B cell (primary cell): ENCODE measurements at places on chromosomes 5 and 9. TPM values are rescaled to one million over a fixed set of nuclear protein-coding genes. Genes with fewer than 3 reads are reported as not detected.

DNA sequence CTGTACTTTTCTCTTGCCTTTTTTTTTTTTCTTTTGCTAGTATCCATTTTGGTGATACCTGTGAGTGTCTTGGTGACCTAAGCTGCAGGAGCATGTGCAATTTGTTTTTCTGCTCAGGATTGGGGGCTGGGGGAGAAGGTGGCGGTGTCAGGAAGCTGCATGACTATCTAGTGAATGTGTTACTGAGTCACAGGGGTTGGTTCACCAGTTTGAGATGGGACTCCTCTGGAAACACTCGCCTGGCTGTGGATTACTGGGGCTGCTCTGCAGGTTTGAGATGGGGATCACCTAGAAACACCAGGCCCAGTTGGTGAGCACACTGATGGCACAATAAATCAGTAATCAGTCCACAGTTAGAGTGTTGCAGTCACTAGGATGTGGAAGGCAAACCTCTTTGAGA lies 447.9 kb downstream of the SPATA31D1 start:
- DNase-seq, result no peak

- DNase-seq, result no peak
Observed at GRCh38 chr9:114403153-114403756, 15.5 kb upstream of the AKNA start.

- peak; percentile 47 for DNase-seq
Observed at GRCh38 chr5:180069589-180070247, 1.8 kb downstream of the RNF130 start.

DNA sequence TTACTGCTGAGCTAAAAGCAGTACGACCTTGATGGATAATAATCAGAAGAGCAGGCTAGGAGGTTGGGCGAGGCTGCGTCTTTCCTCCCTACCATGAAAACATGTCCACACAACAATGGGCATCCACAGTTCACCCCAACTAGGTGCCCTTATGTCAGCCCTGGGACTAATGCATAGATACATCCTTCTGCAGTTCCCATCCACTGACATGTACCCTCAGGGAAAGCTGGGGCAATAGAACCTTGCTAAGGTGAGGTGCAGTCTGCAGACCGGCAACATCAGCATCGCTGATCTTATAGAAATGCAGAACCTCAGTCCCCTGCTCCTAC lies 697 bp upstream of the PRUNE2 start:
- no peak for DNase-seq

- DNase-seq, result peak; percentile 73
Observed at GRCh38 chr5:177402271-177403043, 2.0 kb upstream of the PFN3 start.

GRCh38 chr9:14165376-14166035 lies 148.4 kb downstream of the NFIB start:
- DNase-seq, result no peak

SOX30 gene
- total RNA-seq, result 0.29 and 0.49 TPM in 2 replicates
